ENCODE measurements at places on chromosomes 12 and 14.

DNA sequence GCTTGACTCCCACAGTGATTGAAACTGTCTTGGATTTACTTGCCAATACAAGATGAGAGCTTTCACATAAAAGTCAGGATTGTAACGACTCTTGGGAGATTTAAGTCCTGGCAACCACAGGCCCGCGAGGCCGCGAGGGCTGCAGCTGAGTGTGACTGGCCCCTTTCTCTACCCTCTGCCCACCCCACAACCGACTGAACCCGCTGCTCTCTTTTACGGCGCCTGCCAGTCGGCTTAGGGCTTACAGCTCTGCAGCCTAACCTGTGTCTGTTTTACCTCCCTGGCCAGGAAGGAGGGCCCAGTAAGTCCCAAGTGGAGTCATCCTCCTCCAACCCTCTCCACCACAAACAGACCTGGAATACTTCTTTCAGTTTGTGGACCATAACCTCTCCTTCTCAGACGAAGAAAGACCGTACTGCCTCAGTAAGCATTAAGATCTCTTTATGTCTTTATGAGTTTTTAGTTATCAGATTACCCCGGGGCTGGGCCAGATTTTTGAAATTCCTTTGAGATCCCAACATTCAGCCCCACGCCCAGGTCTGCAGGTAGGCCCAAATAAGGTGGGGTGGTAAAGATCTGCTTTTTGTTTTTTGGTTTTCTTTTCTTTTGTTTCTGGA lies 12.6 kb upstream of the TIGAR start:
- DNase-seq = no peak

DNA sequence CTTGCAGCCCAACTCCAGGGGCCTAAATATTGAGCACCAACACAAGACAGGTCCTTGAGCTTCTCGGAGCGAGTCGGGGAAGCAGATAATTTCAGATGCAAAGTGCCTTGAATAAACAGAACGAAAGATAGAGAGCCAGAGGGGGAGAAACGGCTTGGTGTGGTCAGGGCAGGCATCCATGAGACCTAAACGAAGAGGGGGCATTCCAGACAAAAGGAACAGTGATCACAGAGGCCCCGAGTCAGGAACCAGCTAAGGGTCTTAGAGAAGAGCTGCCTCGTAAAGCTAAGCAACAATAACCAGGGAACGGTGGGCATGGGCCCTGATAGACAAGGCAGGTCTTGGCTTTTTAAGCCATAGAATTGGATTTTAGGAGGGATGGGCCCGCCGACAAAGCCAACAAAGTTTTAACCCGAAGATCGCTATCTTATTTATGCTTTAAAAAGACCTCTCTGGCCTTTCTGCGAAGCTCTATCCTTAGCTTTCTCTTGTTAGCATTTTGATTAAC lies 421 bp upstream of the ACADS start:
- no peak for DNase-seq

- DNase-seq = no peak
Observed at GRCh38 chr12:53749986-53750811, 1.6 kb downstream of the CISTR start.

DNA sequence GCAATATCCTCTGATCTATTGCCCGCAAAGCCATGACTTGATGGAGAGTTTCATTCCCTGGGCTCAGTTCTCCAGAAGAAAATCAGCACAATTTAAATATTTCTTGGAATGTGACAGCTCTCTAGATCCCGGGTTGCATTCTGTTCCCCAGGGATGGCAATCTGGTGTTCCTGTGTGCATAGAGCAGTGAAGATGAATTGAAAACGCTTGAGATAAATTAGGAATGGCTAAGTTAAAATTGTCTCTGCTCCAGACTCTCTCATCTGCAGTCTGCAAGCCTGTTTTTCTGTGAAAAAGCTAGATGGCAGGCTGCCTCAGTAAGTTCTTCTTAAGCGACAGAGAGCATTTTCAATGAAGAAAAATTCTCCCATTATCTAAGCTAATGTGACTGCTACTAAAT lies 582.5 kb upstream of the MGAT4C start:
- no peak for DNase-seq

GRCh38 chr14:22188318-22188717 lies 400.7 kb downstream of the DAD1 start:
- no peak for DNase-seq

GRCh38 chr14:76168531-76168930 lies 16.8 kb downstream of the GPATCH2L start:
- no peak for DNase-seq

DNA sequence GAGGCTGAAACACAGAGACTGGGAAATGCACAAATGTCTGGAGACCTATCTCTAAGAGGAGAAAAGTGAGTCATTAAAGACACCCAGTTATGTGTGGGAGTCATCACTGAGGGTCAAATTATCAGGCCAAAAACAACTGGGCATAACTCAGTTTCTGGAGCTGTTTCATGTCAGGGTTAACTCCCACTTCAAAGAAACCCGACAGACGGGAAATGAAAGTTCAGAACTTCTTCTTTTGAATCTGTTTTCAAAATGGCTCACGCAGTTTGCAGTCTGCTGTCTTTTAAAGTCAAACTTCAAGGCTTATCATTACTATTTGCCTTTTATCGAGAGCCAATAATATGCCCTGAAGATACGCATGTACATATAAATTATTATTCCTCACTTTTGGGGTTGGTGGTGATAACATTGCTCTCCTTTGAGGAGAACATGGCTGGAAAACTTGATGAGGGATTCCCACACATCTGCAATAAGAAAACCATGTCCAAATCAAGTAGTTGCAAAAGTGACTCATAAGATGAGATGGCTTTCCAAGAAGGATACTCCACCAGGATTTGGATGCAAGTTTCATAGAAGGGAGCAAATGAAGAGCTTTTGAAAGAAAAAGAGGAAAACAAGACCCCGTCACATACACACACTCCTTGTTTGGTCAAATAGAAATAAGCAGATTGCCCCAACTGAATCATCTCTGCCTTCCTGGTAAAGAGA lies 341.4 kb downstream of the ADAMTS20 start:
- no peak for DNase-seq

DNA sequence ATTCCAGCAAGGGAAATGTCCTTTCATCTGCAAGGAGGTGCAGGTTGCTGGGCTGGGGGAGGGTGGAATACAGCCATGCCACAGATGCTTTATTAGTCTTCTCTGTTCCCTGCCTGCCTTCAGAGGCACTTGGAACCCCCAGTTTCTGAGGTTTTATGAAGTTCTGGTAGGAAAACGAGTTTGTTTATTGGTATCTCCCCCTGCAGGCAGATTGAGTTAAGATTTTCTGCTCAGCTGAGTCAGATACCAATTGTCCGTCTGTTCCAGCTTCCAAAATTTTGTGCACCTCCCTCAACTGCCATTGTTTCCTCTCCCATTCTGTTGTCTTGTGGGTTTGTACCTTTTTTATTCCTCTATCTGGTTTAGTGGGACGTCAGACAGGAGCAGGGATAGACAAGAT lies 155.6 kb downstream of the ETV6 start:
- no peak for DNase-seq

DNA sequence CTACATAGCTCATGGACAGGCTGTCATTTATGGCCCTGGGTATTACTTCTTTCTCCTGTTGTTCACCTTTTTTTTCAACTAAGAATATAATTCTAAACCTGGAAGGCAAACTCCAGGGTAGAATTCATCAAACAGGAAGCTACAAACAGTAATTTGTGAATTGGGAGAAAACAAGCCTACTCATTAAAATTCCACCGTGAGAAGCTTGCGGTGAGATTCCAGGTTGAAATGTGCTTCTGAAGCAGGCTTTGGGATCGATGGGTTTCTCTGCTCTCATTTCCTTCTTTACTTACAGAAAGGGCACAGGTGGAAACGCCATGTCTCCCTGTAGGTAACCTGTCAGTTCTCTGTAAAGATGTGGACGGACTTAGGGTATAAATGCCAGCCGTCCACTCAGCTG lies 257.5 kb downstream of the TMEM132C start:
- DNase-seq = no peak

- no peak for DNase-seq
Observed at GRCh38 chr12:116813271-116814041, 67.8 kb downstream of the HRK start.

DNA sequence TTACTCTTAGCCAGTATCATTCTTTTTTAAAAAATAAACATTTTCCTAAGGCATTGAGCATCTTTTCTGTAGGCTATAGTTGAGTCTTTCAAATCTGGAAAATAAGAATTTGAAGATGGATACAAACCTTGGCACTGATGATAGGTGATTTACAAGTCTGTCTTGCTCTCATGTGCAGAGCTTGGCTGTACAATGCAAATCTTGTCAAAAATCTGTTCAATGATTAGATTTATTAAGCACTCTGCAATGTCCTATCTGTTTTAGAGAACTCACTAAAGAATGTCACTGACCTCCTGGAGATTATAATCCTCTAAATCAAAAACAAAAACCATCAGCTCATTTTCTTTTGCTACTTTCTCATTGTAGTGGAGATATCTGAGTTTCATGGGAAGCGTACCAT lies 42.8 kb upstream of the AMIGO2 start:
- DNase-seq = no peak

- DNase-seq = no peak
Observed at GRCh38 chr12:51887476-51888315, at the start of gene ANKRD33. ANKRD33 (plus strand) TSS chr12:51888103; CDS start chr12:51888187, 84 bp downstream.

DNA sequence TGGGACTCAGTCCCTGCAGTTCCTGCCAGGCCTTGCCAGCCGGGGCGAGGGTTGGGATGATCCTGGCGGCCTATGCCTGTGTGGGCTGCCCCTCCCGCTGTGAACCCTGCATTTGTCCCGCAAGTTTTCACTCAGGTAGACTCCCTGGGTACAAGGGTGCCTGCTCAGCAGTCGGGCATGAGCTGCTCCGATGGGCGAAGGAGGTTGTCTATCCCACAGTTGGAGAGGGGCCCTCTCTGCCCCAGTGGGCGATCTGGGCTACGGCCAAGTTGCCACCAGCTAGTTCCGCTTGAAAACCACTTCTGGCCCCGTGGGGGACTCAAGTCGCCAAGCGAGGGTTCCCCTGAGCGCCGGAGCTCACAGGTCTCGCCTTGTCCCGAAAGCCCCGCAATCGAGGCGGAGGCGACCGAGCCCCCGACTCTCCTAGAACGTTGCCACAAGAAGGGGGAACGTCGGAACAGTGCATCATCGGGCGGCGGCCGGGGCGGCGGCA lies 365 bp upstream of the TPI1 start:
- no peak for DNase-seq

- no peak for DNase-seq
Observed at GRCh38 chr12:66160704-66161103, 9.1 kb downstream of the TMBIM4 start.

- DNase-seq = no peak
Observed at GRCh38 chr14:32080001-32080510, 3.0 kb downstream of the ARHGAP5 start.

DNA sequence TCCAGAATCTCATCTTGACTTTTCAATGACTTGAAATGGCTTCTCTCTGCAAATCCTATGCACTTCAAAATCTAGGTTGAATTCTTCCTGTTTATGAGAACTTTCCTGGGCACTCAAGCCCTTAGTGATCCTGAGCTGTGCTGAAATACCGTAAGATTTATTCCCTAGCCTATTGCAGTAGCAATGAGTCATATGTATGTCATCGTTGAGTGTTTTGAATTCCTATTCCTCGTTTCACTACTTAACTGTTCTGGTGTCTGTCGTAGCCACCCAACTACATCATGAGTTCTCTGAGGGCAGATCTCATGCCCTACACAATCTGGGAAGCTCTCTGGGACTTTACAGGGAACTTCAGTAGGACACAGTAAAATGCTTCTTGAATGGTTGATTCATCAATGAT lies 190.8 kb upstream of the TMEM132C start:
- no peak for DNase-seq

DNA sequence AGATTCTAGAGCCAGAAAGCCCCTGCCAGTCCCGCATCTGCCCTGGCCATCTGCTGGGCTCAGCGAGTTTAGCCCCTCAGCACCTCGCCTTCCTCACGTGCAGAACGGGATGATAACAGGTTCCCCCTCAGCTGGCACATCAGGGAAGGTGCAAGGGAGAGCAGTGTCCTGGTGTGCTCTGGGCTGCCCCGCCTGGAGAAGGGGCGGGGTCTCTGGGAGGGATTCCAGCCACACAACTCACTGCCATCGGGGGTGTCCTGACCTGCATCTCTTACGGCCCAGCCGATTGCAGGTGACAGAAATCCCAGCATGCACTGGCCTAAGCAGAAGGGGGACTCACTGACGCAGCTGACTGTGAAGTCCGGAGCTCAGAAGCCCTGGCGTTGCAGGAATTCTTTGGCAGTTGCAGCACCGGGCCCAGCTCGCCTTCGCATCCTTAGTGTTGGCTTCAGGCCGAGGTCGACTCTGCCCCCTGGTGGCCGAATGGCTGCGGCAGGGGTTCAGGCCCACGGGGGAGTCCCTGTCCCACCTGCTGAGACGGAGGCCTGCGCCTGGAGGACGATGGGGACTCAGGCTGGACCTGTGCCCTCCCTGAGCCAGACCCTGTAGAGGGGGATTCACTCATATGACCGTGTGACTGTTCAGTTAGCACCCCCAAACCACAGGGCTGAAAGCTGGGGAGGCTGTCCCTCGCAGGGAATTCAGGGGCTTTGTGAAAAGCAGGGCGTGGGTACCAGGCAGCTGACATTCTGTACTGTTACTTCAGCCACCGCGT lies 178.6 kb downstream of the ADGRD1 start:
- DNase-seq = peak; percentile 59

DNA sequence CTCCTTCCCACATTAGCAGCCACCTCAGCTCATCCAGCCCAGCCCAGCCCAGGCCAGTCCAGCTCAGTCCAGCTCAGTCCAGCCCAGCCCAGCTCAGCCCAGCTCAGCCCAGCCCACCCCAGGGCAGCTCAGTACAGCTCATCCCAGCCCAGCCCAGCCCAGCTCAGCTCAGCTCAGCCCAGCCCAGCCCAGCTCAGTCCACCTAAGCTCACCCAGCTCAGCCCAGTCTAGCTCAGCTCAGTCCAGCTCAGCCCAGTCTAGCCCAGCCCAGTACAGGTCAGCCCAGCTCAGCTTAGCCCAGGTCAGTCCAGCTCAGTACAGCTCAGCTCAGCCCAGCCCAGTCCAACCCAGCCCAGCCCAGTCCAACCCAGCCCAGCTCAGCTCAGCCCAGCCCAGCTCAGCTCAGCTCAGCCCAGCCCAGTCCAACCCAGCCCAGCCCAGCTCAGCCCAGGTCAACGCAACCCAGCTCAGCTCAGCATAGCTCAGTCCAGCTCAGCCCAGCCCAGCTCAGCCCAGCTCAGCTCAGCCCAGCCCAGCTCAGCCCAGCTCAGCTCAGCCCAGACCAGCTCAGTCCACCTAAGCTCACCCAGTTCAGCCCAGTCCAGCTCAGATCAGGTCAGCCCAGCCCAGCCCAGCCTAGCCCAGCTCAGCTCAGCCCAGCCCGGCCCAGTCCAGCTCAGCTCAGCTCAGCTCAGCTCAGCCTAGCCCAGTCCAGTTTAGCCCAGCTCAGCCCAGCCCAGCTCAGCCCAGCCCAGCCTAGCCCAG lies 63.0 kb downstream of the TMEM121 start:
- DNase-seq = no peak

DNA sequence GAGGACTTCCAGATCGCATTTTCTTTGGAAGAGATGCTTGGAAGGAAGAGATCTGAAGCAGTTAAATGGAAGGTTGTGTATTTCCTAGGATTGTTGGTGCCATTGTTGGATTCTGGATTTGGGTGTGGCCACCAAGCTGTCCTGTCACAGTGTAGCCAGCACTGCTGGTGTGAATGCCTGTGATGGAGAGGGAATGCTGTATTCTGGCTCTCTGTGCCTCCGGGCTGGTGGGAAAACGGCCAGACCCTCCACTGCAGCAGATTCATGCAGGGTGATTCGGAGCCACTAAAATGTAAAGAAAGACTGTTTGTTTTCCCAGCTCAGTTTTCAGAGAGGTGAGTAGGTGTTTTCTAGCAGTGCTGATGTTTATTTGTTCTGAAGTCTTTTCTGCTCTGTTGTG lies 30.7 kb upstream of the MANSC4 start:
- no peak for DNase-seq

- DNase-seq = no peak
Observed at GRCh38 chr14:76901171-76902055, 75.2 kb downstream of the LRRC74A start.

- DNase-seq = no peak
Observed at GRCh38 chr14:23883684-23884540, 69.7 kb upstream of the DHRS4 start.
